GM13977 (cell line): ENCODE measurements at places on chromosomes 6 and 20.

- DNase-seq: no peak
Measured at GRCh38 chr6:107198631-107199416, 83.5 kb upstream of the BEND3 start.

DNA sequence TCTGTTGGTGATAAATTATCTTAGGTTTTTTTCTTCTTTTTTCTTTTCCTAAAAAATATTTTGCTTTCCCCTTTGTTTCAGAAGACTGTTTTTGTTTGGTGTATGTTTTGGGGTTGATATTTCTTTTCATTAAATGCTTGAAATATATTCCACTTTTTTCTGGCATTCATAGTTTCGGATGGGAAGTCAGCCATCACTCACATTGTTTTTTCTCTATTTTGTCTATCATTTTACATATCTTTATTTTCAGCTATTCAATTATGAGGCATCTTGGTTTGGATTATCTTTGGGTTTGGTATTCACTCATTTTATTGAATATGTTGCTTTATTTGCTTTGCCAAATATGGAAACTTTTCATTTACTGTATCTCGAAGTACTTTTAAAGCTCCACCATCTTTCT lies 600.5 kb upstream of the EYS start:
- no peak for DNase-seq

- DNase-seq: no peak
Measured at GRCh38 chr20:4689220-4689619, 32.5 kb upstream of the PRND start.

DNA sequence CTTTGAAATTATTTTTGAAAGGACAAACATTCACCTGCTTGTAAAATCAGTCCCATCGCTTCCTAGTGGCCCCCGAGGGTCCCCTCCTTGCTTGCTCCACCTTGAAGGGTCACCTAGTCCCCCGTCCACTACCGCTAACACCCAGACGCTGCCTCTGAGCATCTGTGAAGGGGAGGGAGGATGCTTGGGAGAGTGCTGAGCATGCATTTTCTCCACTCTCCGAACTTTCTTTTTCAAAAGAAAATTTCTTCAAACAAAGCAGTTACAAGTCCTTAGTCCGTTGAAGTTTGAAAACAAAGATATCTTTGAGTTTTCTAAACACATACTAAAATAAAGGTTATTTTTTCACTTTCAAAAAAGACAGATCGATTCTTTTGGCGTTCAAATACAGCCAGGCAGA lies 224.3 kb upstream of the ARID1B start:
- no peak for DNase-seq

GRCh38 chr6:79461205-79461604 lies 76.0 kb downstream of the LCA5 start:
- no peak for DNase-seq

- peak; percentile 49 for DNase-seq
Measured at GRCh38 chr6:7154341-7155139, 46.8 kb downstream of the RREB1 start.

GRCh38 chr6:163600781-163601180 lies 186.3 kb downstream of the QKI start:
- DNase-seq: no peak

DNA sequence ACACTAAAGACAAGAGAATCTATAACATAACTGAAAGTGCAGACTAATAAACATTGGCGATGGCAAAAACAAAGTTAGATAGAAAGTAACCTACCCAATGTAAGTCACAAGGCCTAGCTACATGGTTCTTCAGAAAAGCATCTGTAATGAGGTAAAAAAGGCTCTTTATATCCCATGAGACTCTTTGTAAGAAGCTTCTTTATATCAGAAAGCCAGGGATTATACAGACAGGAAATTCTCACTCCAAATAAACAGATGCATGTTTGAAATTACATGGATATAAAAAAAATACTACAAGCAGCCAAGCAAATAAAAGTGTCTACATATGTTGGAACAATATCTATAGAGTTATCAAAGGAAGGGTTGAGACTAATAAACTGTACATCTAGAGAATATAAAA lies 284.9 kb upstream of the NRSN1 start:
- no peak for DNase-seq

DNA sequence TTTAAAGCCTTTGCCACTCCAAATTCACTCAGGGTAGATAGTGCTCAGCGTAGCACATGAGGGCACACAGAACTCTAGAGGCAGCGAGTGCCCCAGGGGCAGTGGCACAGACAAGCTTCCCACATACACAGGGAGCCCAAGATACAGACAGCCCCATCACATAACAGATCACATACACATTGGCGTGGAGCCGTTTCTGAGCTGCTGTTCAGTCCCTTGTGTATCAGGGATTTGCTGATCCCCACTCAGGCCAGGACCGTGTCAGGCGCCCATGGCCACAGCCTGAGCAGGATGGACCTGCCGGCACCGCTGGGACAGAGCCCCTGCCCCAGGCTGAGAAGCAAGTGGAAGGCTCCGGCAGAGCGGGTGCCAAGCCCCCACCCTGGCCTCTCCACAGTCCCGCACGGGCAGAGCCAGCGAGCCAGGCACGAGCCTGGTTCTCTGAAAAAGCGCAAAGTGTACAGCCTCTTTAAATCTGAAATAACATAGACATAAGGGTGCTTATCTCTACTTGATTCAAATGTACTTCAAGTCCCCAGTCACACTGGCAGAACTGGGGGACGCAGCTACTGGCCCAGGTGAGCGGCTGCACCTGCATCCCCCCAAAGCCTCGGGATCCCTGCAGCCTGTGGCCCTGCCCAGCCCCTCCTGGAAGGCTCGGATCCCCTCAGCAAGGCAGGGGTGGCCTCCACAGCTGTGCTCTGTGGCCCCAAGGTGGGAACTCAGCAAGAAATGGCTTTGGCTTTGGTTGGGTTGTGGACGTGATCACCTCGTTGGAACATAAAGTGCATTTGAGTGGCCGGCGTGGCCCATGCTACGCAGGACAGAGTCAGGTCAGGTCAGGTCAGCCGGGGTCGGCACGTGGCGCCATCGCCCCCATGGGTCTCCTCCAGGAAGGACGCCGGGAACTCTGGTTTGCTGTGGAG lies 231.3 kb downstream of the ERMARD start:
- DNase-seq: no peak

DNA sequence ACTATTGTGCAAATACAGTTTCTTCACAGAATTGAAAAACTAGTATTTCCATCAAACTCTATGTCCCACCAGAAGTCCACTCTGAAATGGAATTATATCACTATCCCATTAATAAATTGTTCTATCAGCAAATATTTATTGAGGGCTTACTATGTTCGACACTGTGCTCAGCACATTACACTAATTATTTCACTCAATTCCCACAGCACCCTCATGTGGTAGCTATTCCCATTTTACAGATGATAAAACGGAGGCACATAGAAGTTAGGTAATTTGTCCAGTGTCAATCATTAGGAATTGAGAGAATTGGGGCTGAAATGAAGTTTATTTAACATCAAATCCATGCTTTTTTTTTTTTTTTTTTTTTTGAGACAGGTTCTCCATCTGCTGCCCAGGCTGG lies 52.5 kb downstream of the MKKS start:
- DNase-seq: no peak

DNA sequence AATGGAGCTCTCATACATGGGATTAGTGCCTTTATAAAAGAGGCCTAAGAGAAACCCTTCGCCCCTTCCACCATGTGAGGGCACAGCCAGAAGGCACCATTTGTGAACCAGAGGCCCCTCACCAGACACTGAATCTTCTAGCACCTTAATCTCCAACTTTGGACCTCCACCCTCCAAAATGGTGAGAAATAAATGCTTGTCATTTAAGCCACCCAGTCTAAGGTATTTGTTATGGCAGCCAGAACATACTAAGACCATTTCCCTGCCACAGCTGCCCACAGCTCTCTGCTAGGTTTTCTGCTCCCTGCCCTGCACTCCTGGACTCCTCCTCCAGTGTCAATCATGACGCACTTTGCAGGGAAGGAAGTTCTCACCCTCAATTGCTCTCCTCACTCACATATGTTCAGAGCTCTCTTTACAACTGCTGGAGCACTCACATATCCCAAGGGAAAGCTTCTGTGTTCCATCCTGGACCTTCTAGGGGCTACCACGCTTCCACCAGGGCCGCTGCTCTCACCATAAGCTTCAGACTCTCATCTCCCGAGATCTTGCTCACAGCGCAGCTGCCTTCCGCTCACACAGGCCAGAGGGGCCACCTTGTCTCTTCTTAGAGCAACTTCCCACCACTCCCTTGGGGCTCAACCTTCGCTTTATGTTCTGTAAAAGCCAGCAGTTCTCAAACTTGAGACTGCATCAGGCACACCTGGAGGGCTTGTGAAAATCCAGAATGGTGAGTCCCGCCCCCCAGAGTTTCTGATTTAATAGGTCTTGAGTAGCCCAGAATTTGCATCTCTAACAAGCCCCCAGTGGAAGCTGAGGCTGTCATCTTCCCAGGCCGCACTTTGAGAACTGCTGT lies 1.6 kb upstream of the LY86 start:
- peak; percentile 39 for DNase-seq

DNA sequence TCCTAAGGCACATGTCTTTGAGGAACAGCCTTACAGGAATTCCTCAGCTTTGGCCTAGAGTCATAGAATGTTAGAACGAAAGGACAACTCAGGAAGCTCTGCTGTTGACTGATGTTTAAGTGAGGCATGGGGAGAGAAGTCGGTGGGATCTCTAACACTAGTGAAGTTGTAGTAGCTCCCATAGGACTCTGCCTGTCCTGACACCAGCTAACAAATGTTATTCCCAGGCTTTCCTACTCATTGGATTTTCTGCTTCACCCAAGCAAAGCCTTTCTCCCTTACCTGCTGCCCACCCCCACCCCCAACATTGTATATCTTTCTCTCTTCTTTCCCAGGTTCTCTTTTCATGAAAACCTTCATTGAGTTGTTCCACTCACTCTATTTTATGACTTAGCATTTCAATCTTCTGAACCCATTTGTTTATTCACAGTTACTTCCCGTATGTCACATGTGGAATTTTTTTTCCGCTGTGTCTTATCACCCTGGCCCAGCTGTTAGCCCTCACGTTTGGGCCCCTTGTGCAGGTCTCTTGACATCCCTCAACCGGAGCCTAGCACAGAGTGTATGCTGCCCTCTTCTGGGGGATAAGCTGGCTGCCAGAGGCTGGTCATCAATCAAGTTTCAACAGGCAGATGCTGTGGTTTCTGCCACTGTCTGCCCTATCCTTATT lies 39.2 kb upstream of the RNF8 start:
- peak; percentile 37 for DNase-seq

GRCh38 chr6:31126396-31127175 lies 6.3 kb upstream of the CDSN start:
- no peak for DNase-seq

DNA sequence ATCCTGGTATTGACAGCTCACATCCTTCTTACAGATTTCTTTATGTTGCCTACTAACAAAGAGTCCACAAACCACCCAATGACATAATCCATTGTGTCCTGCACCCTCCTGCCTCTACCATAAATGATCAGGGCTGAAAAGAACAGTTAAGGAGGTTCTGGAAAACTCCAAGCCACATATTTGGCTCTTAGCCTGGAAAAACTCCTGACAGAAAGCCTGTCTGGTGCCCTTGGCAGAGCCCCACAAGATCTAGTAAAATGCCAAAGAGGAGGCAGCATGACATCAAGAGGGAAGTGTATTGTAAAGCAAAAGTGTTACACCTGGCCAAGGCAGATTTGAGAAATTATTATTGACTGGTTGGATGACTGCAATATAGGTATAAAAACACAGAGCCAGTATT lies 126.4 kb upstream of the VGLL2 start:
- DNase-seq: no peak

- DNase-seq: no peak
Measured at GRCh38 chr6:14816116-14816859, 429.6 kb upstream of the JARID2 start.

- no peak for DNase-seq
Measured at GRCh38 chr20:62832212-62832922, 15.5 kb downstream of the COL9A3 start.

GRCh38 chr6:83442752-83443151 lies 11.9 kb upstream of the ME1 start:
- DNase-seq: no peak

- no peak for DNase-seq
Measured at GRCh38 chr6:45966797-45967196, 48.9 kb downstream of the CLIC5 start.

- DNase-seq: no peak
Measured at GRCh38 chr20:11372876-11373790, 544.6 kb upstream of the BTBD3 start.

GRCh38 chr6:132715204-132715603 lies 1.3 kb upstream of the VNN1 start:
- DNase-seq: no peak

DNA sequence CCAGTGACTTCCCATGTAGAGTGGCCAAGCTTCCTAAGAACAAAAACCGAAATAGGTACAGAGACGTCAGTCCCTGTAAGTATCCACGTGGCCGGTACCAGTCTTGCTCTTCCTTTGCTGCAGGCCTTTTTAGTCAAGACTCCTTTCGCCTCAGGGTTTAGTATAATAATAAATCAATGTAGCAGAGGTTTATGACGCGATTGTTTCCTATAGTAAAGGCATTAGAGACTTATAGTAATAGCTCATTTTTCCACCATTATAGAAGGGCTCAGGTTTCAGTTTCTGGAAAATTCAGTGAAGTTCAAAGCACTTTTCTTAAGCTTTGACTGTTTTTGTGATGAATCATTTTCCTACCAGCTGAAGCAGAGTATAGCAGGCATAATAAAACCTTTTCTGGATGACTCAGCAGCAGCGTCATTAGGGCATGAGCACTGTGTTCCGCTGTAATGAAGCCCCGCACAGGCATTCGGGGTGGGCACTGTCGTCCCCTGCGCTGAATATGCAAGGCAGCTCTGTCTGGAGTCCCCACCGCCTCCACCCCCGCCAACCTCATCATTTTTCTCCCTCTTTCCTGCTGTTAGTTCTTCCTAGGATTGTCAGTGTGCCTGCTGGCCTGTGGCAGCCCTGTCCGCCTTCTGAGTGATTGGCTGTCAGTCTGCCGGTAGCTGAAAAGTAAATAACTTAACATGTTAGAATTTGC lies 51.3 kb downstream of the PTPN1 start:
- DNase-seq: no peak

DNA sequence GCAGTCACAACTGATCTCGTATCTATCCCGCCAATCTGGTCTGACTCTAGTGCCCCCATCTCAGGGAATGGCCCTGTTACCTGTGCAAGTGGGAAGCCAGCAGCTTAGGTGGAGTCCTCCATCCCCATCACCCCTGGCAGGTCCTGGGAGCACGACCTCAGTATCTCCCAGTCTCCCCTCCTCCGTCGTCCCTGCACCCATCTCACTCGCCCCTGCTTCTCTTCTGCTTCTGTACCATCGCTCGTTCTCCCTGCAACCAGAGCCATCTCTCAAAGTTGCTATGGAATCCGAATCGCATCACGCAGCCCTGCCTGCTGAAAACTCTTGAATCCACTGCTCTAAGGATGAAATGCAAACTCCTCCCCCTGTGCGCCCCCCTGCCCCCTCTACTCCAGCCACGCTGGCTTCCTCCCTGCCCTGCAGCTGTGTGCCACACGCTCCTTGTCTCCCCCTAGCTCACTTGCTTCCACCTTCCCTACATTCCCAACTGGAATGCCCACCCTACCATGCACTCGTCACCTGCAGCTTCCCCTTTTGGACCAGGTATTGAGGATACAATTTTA lies 64.0 kb upstream of the PTGIS start:
- no peak for DNase-seq

GRCh38 chr6:42406306-42407280 lies 45.1 kb downstream of the TRERF1 start:
- no peak for DNase-seq
